ENCODE measurements at places on chromosomes 7 and 10. TPM values are rescaled to one million over a fixed set of nuclear protein-coding genes. Genes with fewer than 3 reads are reported as not detected.

The MSMB gene
- not detected for total RNA-seq

The PTPRE gene
- total RNA-seq, result 49.3 TPM

The MYPN gene
- 1.1 TPM for total RNA-seq

The SUPV3L1 gene
- 19.8 TPM for total RNA-seq

The GHRHR gene
- not detected for total RNA-seq

The PON3 gene
- not detected for total RNA-seq

- DNase-seq, result no peak
Measured at GRCh38 chr10:88851706-88852105, at the start of gene ANKRD22. ANKRD22 (minus strand) TSS chr10:88851844; CDS start chr10:88851607, 237 bp downstream.

DNA sequence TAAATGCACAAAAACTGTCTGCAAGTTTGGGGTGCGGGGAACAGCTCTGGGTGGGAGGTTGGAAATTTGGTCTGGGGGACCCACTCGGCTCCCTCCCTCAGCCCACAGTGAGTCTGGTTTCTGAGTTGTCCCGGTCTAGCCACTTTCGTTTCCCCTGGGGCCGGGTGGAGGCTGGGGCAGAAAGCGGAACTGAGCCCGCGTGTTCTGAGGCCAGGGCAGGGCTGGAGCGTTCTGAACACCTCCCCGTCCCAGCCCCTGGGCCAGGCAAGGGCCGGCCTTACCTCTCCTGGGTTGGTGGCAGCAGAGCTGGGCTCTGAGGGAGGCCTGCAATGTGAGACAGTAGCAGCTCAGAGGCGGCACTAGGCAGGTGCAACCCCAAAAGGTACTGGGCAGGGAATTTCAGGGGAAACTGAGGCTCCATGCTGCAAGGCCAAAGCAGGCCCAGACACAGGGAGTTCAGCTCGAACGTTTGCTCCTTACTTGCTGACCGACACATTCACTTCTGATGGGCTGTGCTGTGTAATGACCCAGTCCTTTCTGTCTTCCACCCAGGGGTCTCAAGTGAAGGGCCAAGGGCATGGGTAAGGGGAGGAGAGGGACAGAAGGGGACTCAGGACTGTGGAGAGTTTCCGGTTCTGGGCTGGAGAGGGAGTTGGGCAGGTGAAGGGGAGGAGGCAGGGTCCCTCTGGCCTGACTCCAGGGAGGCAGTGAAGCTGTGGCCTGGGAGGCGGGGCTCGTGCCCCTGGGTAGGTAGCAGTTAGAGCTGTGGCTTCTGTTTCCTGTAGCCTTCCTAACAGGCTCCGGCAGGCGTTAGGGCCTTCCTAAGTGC, 3.0 kb downstream of the IRF5 start:
- DNase-seq, result no peak

- no peak for DNase-seq
Measured at GRCh38 chr7:7792056-7792455, 73.6 kb upstream of the RPA3 start.

GRCh38 chr10:126185676-126186447, 202.4 kb downstream of the ADAM12 start:
- no peak for DNase-seq

GRCh38 chr7:24059775-24060174, 224.2 kb upstream of the NPY start:
- no peak for DNase-seq

- no peak for DNase-seq
Measured at GRCh38 chr10:24292304-24293293, 83.7 kb downstream of the KIAA1217 start.
